D341Med (cell line): ENCODE measurements at places on chromosomes 7 and 10.

DNA sequence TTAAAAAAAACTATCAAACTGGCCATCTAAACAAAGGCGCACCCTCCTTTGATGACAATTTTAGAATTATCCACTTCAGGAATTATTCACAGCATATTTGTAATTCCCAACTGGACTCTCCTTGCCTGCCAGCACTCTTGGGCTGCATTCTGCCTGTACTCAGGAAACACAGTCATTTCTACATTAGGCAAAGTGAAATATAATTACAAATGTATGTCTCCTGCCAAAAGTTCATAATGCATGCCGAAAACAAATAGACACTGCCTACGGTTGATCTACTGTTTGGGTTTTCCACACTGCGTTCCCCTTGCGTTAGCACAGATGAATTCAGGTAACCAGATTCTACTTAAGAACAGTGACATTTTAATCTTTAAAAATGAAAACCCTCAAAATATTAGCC, 1.9 kb downstream of the HGF start:
- no peak for DNase-seq

DNA sequence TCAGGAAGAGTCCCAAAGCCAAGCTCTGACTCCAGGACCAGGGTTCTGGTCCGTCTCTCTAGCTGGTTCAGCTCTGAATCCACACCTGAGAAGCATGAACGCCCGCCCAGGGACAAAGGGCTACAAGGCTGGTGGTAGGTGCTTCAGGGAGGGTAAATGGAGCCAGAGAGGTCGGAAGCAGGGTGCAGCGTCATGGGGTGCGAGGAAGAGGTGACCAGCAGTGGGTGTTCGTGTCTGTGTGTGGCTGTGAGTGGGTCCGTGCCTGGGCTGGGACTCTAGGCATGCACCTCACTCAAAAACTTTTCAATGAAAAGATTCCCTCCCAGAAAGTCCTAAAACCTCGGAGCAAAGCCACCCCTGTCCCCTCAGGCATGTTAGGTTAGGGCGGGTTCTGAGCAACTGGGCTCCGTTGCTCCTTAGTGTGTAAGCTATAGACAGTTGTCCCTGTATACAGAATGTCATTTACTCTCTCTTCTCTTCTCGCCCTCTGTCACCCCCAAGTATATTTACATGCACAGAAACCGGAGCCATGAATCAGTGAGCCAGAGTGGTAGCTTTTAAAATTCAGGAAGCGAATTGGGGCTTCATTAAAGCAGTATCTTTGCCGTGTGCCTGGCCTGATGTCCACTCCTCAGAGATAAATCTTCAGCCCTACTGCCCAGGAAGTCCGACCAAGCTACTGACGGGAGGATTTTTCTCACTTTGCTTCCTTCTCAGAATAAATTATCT, 12.3 kb upstream of the GATA3 start:
- DNase-seq, result no peak

DNA sequence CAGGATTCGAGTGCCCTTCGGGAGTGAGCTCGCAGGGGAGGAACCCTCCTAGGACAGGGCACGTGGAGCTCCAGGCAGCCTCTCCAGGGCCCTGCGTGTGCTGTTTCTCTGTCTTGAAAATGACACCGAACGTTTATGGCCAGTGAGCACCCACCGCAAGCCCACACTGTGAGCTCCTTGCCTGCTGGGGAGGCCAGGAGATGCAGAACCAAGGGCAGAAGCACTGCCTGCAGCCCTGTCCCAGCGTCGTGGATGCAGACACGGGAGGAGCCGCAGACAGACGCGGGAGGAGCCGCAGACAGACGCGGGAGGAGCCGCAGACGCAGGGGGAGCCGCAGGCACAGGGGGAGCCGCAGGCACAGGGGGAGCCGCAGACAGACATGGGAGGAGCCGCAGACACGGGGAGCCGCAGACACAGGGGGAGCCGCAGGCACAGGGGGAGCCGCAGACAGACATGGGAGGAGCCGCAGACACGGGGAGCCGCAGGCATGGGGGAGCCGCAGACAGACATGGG, 314.4 kb downstream of the PTPRN2 start:
- no peak for DNase-seq

- DNase-seq, result no peak
Observed at GRCh38 chr10:8273749-8274148, 219.3 kb downstream of the GATA3 start.
